ENCODE measurements at places on chromosomes 16 and 17.

DNA sequence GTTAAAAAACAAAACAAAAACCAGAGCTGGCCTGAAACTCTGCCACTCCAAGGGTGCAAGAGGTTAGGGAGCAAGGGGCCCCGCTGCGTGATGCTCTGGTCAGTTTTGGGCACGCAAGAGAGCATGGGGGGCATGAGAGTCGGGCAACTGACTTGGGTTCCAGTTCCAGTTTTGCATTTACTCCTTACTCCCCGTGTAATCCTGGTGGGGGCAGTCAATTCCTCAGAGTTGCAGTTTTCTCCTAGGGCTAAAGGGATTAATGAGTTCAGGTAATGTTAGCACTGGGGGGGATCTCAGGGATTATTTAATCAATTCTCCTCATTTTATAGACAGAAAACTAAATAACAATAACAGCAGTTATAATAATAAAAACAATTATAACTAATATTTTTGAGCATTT lies 72.9 kb upstream of the PMFBP1 start:
- DNase-seq: no peak

DNA sequence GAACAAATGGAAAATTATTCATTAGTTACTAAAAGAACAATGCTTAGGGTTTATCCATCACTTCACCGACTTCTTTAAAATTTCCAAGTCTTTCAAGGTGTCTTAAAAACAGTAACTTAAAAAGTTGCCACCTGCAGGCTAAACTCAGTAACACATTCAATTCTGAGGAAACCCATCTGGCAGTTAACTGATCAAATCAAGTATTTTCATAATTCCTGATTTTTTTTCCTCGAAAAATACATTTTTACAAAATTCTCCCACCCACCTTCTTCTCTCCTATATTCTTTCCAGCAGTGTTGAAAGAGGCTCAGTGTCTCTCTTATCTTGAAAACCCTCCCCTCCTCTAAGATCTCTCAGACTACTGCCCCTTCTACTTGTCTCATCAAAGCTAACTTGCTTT lies 29.9 kb downstream of the PARN start:
- DNase-seq: no peak

- DNase-seq: no peak
Observed at GRCh38 chr16:4319454-4320421, 3.9 kb downstream of the GLIS2 start.

DNA sequence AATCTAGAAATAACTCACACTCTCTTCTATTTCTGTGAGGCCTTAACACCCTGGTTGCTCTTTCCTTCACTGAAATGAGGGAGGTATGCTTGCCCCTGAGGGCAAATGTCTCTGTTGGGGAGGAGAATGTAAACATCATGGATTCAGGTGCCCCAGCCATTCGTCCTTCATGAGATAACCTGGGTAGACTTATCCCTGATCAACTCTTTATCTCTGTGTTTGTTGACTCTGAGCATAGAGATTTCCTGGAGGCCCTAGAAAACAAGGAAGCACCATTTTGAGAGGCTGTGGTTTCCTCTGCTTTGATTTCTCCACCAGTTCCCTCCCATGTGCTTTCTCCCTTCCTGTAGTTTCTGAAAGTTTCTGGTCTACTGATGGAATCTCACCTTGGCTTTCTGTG lies 77.3 kb downstream of the PHKB start:
- no peak for DNase-seq

DNA sequence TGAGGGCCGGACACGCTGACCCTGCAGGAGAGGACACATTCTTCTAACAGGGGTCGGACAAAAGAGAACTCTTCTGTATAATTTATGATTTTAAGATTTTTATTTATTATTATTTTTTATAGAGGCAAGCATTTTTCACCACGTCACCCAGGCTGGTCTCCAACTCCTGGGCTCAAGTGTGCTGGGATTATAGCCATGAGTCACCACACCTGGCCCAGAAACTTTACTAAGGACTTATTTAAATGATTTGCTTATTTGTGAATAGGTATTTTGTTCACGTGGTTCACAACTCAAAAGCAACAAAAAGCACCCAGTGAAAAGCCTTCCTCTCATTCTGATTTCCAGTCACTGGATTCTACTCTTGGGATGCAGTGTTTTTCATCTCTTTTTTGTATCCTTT lies 2.3 kb upstream of the SERPINF1 start:
- DNase-seq: no peak

- DNase-seq: no peak
Observed at GRCh38 chr16:17261197-17261858, 209.4 kb downstream of the XYLT1 start.

DNA sequence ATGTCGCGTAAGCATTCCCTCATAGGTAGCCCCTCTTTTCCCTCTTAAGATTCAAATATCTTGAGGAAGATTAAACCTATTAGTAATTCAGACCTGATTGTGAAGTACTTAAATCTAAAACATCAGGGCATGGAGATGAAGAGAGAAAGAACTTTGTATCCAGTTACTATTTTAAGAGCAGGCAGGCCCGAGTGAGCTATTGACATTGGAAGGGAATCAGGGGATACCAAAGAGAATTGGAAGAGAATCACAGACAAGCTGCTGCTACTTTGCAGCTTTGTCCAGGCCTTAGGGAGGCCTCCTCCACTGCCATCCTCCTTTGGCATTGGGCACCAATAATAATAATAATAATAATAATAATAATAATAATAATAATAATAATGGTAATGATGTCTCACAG lies 170.5 kb downstream of the MRTFB start:
- DNase-seq: no peak

DNA sequence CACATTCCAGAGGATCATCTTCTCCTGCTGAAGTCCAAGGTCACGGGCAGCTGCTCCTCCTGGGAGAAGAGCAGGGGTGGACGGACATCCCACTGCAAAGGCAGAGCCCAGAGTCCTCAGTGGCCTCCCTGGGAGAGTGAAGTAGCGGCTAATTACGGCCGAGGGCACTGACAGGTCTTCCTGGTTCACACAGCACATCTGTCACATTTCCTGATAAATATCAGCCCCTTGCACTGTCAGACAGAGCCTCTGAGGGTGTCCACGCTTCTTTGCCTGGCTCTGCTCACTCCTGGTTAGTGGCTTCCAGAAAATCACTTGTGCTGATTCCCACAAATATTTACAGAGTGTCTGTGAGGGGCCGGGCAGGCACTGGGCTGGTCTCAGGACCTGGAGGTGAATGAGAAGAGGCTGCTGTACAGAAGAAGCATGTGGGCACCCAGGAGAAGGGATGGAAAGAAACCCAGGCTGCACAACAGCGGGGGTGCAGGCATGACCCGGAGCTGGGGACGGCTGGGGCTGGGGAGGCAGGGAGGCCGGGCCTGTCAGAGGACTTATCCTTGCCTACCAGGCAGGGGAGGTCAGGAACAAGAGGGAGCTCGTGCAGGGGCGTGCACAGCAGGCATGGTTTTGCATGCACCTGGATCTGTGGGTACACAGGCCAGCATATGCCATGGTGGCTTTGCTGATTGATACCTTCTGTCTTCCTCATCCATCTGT lies 258.2 kb upstream of the TNRC6C start:
- DNase-seq: no peak

DNA sequence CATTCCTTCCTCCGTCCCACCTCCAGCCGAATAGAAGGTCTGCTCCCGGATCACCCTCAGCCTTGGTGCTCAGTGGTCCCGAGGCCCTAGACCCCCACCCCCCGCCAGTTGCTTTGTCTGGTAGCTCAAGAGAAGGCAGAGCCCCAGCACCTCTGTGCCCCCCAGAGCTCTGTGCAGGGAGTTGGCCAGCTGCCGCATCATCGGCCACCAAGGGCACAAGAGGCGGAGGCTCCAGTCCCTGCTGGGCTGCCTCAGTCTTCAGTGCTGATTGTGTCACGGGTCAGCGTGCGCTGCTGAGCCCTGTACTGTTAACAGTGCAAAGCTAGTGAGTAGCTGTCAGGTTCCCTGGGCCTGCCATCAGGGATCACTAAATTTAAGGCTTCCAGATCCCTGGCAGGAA lies 22.2 kb upstream of the DRG2 start:
- no peak for DNase-seq

DNA sequence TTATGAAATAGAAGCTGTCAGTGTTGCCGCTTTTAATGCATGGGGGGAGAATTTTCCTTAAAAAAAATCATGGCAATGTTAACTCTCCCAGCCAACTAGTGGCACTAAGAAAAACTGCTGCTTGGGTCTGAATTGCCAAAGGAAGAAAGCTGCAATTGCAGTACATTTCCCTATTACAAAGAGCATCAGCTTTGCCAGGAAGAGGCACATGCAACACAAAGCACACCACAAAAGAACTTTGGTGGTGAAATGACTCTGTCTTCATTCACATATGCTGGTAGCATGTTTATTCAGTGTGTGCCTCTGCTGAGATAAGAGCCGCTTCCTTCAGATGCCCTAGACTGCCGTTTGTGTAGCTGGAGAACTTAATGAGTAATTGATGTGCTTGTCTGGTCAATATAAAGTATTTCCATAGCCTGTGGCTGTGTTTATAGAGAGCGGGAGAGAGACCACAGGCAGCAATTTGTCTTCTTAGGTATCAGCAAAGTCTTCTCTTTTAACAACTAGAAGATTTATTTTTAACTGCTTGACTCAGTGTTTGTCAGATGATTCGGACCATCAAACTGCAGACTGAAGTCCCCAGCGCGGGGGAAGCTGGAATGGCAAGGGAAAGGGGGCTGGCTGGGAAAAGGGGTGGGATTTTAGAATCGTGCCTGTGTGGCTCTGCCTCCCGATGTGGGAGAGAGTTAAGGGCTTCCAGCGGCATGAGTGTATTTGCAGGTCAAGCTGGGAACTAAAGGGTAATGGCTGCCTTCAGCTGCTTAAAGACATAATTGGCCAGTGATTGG lies 115.1 kb downstream of the MRTFB start:
- no peak for DNase-seq

DNA sequence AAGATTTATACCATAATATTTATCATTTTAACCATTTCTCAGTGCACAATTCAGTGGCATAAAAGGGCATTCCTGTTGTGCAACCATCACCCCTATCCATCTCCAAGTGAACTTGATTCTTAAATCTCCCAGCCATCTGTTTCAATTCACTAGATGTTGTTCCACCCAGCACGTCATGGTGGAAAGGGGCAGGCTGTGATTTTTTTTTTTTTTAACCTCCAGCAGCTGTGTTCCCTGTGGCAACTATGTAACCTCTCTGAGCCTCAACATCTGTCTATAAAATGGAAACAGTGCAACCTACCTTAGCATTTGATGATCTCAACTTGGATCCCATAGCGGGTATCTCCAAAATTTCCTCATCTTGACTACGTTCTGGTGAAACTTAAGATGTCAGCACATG lies 604.5 kb downstream of the WWOX start:
- no peak for DNase-seq

Measured in DMS 273 treated with DMSO at 0.1 percent for 48 hours (cell line).